Omental fat pad (tissue), 4 donors: ENCODE measurements at places on chromosomes 2 and 18.
A peak's percentile ranks its signal among the peaks of the same experiment; 100 is the strongest.

- no peak for DNase-seq
These were observed 130.7 kb downstream of the SOCS6 start for GRCh38 chr18:70419526-70419925.

- DNase-seq: no peak
These were observed 46.3 kb downstream of the COPS8 start for GRCh38 chr2:237131749-237132533.

DNA sequence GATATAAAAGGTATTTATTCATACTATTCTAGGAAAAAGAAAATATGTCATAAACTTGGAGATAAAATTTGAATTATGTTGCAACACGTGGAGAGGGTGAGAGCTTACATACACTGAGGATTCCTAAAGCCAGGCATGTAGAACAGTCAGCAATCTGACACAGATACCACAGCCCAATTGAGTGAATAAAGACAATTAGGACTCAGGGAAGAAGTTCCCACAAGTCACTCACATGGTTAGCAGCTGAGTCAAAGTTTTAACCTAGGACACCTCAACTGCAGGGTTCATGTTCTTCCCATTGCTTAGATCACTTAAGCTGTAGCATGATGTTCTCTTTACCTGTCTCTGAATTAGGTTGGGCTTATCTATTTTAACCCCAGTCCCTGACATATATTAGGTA lies 189.5 kb downstream of the CMPK2 start:
- DNase-seq: no peak

- DNase-seq: no peak
These were observed 103.7 kb downstream of the SLC4A3 start for GRCh38 chr2:219731173-219731572.

DNA sequence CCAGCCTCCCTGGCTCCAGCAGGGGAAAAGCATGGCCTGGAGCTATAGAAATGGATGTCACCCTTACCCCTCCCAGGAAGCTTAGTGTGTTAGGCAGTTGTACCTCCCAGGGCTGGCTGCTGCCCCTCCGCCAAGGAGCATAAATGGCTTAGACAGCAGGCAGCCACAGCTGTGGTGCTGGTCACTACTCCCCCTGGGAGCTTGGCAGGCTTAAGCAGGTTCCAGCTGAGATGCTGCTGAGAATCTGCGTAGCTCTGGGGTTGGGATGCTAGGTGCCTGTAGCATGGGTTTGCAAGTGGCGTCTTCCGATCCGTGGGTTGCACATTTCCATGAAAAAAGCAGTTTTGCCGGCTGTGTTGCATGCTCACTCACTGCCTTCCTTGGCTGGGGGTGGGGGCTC lies 369.7 kb downstream of the CTNNA2 start:
- no peak for DNase-seq

GRCh38 chr2:177984749-177985148 lies 87.8 kb downstream of the PDE11A start:
- DNase-seq: no peak

GRCh38 chr2:138090330-138090729 lies 126.1 kb downstream of the HNMT start:
- DNase-seq: no peak

DNA sequence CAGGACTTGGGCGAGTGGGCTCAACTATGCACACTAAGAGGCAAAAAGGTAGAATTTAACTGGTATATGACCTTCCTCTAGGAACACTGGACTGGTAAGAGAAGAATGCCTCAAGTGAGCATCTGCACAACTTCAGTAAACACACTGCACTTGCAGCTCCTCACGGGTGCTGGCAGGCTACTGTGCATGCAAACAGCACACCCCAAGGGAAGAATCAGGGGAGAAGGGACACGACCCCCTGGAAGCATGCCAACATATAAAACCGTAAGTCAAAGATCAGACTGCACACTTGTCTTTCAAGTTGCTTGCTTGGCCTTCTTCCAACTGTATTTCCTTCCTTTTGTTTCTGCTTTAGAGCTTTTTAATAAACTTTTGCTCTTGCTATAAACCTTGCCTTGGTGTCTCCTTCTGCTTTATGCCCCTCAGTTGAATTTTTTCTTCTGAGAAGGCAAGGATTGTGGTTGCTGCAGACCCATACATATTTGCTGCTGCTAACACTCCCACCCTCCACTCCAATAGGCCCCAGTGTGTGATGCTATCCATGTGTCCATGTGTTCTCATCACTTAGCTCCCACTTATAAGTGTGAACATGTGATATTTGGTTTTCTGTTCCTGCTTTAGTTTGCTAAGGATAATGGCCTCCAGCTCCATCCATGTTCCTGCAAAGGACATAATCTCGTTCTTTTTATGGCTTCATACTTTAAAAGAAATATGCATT lies 263.7 kb upstream of the SPOPL start:
- no peak for DNase-seq

DNA sequence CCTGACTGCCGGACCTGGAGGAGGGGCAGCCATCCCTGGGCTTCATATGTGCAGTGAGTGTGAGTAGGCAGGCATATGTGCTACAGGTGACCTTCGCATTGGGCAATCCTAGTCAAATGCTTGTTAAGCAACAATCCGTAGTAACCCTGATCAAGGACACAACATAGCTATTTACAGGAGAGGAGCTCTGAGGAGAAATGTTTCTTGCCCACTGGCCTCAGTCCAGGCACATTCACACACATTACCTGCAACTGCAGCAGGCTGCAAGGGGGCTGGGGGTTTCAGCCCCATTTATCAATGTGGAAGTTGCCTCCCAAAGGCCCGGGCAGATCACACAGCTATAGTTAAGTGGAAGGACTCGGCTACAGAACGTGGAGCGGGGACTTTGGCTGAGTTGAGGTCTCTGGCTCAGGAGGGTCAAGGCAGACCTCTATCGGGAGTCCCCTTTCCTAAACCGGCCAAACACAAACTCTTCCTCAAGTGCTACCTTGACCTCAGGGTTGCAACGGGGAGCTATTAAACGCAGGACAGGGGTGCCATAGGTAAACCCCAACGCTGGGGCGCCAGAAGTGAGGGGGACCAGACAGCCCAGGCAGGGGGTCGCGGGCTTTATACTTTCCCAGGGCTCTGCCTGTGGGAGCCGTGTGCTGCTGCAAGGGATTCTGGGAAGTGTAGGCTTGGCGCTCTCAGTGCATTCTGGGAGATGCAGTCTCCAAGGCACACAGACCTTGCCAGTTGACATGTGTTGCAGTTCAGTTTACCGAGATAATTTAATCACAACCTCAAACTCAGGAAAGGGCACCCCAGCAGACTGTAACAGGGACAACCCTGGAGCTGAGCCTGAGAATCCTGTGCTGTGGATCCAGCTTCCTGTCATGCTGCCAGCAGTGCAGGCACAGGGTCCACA lies 9.4 kb downstream of the KHK start:
- no peak for DNase-seq

DNA sequence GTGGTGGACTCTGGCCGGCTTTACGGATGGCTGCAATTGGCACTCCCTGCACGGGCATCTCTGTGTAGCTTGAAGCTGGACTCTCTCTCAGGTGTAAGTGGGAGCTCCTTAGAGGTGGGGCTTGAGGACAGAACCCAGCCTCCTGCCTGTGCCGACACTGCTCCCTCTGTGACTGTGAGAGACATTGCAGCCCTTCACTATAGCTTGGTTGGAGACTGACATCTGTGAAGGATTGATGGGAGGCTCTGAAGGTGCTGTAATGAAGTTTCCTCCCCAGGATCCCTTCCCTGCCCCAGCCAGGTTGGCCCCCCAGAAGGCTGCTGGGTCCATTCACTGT lies 166.7 kb downstream of the SH3RF3 start:
- DNase-seq: no peak

DNA sequence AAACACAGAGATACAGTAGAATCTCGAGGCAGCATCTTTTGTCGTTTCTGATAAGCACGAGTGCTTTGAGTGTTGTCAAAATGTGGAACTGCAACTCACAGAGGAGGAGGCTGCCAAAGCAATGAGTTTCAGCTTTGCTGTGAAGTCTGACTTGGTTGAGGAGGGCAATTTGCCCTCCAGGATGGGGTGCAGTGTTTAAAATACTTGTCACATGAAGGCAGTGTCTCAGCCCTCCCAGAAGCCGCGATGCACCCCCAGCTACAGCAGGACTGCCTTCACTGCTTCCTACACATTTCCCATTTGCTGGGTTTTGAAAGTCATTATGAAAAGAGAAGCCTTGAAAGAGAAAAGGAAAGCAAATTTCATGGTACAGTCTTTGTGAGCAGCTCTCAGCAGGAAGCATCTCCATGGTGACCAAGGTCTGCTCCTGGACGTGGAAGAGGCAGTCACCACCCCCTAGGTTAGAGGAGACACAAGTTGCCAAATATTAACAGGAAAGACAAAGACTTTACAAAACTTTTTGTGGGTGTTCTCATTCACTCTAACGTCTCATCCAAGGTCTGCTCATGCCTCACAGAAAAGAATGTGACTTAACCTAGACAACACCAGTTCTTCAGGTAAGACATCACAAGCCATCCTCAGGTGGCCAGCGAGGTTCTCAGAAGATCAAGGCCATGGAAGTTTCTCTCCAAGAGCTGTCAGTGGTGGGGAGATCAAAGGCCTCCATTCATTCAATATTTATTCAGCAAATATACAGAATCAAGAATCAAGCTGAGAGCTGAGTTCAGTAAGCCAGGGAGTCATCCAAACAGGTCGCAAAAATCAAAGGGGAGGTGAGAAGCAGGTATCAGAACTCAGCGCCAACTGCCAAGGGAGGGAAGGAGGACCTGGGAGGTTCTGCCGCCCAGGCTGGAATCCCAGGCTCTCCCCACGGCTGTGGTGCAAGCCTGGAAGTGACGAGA lies 476.0 kb downstream of the EIPR1 start:
- DNase-seq: no peak

DNA sequence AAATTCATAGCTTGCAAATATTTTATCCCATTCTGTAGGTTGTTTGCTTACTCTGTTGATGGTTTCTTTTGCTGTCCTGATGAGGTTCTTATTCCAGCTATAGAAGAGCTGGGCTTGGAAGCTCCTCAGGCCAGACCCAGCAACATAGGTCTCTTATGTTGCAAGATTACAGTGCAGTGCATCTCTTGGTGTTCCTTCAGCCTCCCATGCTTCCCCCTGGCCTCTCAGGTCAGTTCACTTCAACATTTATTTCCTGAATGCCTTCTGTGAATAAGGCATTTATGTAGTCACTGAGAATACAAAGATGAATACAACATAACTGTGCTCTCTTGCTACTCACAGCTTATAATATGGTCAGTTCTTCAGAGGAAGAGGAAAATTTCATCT lies 179.0 kb upstream of the SLC39A10 start:
- no peak for DNase-seq

GRCh38 chr2:64989126-64989981 lies at the start of gene SLC1A4:
Gene SLC1A4, plus strand, starts transcription at chr2:64989399. Its CDS starts 245 bp downstream, at chr2:64989644.
- peak; percentile 74 for DNase-seq

- no peak for DNase-seq
These were observed 289.3 kb upstream of the RAB12 start for GRCh38 chr18:8319798-8320489.

DNA sequence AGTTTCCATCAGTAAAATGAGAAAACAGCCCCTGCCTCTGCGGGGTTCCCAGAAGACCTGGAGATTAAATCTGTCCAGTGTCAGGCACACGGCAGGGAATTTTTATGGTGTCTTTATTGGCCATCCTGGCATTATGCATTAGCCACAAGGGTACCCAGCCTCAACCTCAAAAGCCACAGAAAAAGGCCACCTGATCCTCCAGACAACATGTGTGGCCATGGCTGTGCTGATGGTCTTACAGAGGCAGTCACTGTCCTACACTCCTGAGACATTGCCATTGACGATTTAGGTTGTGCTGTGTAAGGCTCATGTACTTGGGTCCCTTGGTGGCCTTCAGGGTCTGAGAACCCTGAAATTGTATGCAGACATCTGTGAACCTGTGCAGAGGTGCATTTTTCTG lies 115.6 kb downstream of the SMAD7 start:
- no peak for DNase-seq

DNA sequence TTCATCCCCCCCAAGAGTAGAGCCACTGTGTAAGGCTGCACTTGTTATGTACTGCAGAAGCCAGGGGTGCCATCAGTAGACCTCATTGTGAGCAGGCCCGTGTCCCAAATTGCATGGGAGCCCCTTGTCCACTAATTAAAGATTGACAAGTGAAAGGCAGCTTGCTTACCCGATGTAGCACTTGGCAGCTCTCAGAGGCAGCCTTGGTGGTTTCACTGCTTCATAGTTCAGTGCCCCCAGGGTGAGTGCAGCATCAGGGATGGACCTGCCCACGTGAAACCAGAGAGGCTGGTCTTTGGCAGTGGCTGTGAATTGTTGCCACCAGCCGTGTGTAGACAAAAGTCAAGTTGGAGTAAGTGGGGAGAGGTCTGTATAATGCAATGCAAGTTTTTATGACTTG lies 13.3 kb downstream of the TUBB6 start:
- no peak for DNase-seq

DNA sequence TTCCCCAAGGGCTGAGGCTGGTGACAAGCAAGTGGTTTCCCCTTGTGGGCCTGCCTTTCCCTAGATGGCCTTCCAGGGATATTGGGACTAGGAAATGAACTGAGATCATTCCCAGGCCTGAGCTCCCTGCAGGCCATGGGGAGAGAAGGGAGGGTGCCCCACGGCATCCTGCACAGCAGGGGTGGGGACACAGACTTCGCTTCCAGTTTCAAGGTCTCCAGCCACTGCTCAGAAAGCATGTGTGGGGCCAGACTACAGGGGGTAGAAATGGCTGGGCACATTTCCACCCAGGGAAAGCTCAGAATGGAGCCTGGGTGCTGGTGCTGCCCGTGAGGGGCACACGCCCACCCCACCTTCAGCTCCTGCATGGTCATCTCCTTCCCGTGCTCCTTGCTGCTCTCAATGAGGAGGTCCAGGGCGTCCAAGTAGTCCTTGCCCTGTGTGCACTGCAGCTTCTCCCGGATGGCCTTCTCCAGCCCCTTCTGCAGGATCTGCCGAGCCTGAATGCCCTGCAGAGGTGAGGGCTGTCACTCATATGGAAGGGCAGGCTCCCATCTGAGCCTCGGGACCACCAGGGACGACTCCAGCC lies 13.2 kb downstream of the CYP26B1 start:
- no peak for DNase-seq

GRCh38 chr2:143934626-143935481 lies 585.1 kb downstream of the ZEB2 start:
- no peak for DNase-seq

- DNase-seq: no peak
These were observed 56.2 kb upstream of the TMEM163 start for GRCh38 chr2:134774786-134775641.

DNA sequence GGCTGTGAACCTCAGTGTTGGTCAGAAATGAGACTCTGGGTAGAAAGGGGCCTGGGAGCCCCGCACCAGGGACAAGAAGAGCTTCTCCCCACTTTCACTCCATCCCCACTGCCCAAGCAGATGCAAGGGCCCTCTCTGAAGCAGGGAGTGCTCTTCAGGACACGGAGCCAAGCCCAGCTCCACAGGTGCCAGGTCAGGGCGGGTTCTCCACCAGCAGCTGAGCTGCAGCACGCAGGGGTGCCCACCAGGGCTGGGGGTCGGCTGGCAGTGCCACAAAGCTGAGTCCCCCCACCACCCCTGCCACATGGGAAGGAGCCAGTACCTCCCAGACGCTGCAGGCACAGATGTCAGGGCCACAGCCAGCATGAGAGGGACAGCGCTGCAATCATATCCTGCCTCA lies 106.2 kb downstream of the INHBB start:
- no peak for DNase-seq

DNA sequence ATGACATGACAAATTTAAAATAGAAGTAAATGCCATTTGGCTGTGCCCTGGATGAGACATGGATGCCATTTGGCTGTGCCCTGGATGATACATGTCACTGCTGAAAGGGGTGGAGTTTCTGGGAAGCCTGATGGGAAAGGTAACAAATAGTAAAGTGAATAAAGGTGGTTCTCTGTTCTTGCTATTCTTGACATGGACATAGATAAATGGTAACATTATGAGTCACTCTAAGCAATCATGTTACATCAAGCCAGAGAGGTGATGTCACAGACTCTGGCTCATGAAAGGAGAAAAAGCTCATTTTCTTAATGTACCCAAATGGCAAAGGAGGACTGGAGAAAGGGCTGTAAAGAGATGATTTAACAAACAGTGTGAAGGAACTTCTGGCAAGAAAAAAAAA lies 86.4 kb downstream of the EML6 start:
- no peak for DNase-seq
